Fibroblast of the aortic adventitia (primary cell): ENCODE measurements at places on chromosomes 3 and 15. TPM values are rescaled to one million over a fixed set of nuclear protein-coding genes. Genes with fewer than 3 reads are reported as not detected.

Gene SAXO2
- total RNA-seq, result 0.25 and 1.4 TPM in 2 replicates

Gene ACOX2
- total RNA-seq, result 19.2 and 29.5 TPM in 2 replicates

Gene LRTM1
- not detected in 2 replicates for total RNA-seq

Gene NPAP1
- 0.16 TPM in 1 of 2 replicates, not detected in the other for total RNA-seq

Gene TPRG1
- total RNA-seq, result 0.45 and 8.6 TPM in 2 replicates

Gene DOCK3
- total RNA-seq, result 0.36 and 0.41 TPM in 2 replicates

Gene DNAH12
- total RNA-seq, result 0.09 and 0.25 TPM in 2 replicates

Gene GOLGA8T
- not detected in 2 replicates for total RNA-seq

Gene SPG11
- 67.5 and 84.8 TPM in 2 replicates for total RNA-seq

Gene GOLGA8H
- total RNA-seq, result 0.63 TPM in 1 of 2 replicates, not detected in the other

Gene INSYN1
- 1.2 and 5.5 TPM in 2 replicates for total RNA-seq

Gene COL7A1
- total RNA-seq, result 8.6 and 10.2 TPM in 2 replicates

Gene GOLGA8J
- total RNA-seq, result not detected in 2 replicates
